ENCODE measurements at places on chromosomes 16 and 17. TPM values are rescaled to one million over a fixed set of nuclear protein-coding genes. Genes with fewer than 3 reads are reported as not detected.

The EPX gene
- not detected for total RNA-seq

The EFCAB5 gene
- 1.9 TPM for total RNA-seq

The SRCIN1 gene
- total RNA-seq = not detected

The KRTAP2-3 gene
- total RNA-seq = not detected

The C16orf74 gene
- total RNA-seq = not detected

The DNASE1L2 gene
- 2.3 TPM for total RNA-seq

The EPN3 gene
- not detected for total RNA-seq

The CRYM gene
- total RNA-seq = not detected

The NUDT7 gene
- 14.6 TPM for total RNA-seq

The TPPP3 gene
- total RNA-seq = 12.6 TPM

The KRTAP2-2 gene
- total RNA-seq = not detected

The SOX8 gene
- total RNA-seq = 10.1 TPM

The TMED6 gene
- 1.5 TPM for total RNA-seq

The UBTF gene
- 48.2 TPM for total RNA-seq

The TMEM95 gene
- not detected for total RNA-seq

The YPEL2 gene
- total RNA-seq = 79.9 TPM

The PRM3 gene
- total RNA-seq = not detected

GRCh38 chr17:17115620-17116019 lies 73.4 kb downstream of the MPRIP start:
- DNase-seq = no peak

DNA sequence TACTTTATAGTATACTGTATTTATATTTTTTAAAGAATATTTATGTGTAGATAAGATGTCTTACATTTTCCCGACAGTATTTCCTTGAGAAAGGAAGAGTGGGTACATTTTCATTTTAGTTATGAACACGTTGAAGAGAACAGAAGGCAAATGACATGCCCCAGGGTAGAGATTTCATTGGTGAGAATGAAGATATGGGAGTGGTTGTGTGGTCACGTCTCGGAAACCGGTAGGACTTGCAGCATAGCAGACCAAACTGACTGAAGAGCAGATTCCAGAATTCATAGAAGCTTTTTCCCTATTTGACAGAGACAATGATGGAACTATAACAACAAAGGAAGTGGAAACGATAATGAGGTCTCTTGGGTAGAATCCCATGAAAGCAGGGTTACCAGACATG lies 71.7 kb downstream of the KCNJ2 start:
- no peak for DNase-seq

GRCh38 chr16:86701286-86701975 lies 123.1 kb downstream of the FOXL1 start:
- no peak for DNase-seq

GRCh38 chr17:9239246-9239792 lies 218.0 kb downstream of the NTN1 start:
- no peak for DNase-seq

GRCh38 chr17:44004761-44005526 lies 522 bp downstream of the NAGS start:
- DNase-seq = no peak

DNA sequence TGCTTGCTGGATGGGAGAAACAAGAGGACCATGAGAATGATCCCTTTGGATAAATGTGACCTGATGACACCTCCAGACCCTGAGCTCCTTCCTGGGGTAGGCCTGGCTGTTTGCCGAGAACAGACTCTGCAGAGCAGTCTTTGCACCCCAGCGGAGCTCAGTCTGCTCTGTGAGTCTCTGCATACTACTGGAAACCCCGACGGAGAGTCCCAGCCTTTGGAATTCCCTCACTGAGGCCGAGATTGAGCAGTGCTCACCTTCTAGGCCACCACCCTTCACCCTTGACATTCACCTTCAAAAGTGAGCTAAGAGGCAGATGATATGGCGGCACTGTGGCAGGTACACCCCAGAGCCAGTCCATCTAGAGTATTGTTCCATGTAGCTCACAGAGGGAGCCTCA lies 172.2 kb upstream of the CDH13 start:
- DNase-seq = no peak

- DNase-seq = peak; percentile 94
These were observed 772 bp downstream of the CHD3 start for GRCh38 chr17:7889166-7889955.

DNA sequence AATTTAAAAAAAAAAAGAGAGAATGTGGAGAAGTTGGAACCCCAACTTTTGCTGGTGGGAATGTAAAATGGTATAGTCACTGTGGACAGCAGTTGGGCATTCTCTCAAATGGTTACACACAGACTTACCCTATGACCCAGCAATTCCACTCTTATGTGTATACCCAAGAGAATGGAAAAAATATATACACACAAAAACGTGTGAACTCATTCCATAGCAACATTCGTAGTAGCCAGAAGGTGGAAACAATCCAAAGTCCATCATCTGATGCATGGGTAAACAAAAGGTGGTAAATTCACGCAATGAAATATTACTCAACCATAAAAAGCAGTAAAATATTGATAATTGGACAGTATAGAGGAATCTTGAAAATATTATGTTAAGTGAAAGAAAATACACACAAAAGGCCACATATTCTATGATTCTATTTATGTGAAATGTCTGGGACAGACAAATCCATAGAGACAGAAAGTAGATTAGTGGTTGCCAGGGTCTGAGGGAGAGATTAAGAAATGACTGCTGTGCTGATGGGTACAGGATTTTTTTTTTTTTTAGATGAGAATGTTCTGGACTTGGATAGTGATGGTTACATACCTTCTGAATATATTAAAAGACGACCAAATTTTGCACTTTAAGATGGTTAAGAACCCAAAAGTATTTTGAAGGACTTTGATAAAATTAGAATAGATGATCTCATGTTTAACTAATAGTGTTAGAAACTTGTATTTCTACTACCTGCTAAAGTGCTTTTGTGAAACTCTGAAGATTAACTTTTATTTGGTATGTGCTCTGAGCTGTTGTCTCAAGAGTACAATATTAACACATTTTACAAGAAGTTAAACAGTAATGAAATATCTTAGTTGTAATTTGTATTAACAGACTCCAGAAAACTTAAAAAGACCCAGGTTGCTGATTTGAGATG lies 60.9 kb downstream of the MRTFB start:
- no peak for DNase-seq

DNA sequence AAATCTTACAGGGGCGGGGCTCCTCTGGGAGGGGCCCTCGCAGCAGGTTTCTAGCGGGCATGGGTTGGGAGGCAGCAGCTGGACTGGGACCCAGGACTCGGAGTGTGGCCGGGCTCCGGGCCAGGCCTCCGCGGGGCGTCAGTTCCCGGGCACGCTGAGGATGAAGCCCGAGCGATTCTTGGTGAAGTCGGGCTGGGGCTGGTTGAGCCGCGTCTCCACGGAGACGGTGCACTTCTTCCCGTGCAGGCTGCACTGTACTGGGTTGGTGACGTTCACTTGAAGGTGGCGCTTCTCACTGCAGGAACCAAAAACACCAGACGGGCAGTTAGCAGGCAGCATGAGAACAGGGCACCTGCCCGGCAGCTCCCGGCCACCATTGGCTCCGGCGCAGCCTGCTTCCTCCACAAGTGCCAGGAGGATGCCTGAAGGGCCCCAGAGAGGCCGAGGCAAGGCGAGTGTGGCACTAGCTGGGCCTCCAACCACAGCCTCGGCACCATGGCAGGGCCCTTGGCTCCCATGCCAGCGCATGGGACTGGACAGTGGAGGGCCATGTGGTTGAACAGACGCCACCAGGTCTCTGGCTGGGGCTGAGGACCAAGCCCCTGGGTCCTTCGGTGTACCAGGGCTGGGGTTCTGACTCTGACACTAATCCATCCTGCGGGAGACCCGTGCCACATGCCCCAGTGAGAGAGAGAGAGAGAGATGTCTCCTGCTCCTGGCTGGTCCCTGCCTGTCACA lies 8.0 kb downstream of the CDK5R1 start:
- no peak for DNase-seq

DNA sequence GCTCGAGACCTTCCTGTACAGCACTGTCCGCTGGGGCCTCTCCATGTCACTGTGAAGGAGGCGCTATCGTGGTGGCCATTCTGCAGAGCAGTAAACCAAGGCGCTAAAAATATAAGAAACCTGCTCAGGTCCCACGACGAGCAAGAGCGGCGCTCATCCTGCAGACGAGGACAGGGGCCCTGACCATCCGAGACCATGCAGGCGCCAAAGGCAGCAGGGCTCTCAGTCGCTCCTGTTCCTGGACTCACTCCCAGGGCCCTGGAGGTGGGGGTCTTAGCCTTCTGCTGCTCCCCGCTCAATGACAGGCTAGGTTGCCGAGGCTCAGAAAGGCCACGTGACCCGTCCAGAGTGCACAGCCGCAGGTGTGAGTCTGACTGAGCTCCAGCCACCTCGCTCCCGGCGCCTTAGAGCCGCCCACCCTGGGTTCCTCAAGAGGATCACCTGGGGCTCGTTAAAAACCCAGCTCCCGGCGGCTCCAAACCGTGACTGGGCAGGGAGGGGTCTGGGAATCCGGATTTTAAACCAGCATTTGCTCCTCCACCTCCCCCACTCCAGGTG lies 509 bp upstream of the ATP2C2 start:
- no peak for DNase-seq

GRCh38 chr17:15929941-15930340 lies 15.0 kb upstream of the ADORA2B start:
- DNase-seq = no peak

DNA sequence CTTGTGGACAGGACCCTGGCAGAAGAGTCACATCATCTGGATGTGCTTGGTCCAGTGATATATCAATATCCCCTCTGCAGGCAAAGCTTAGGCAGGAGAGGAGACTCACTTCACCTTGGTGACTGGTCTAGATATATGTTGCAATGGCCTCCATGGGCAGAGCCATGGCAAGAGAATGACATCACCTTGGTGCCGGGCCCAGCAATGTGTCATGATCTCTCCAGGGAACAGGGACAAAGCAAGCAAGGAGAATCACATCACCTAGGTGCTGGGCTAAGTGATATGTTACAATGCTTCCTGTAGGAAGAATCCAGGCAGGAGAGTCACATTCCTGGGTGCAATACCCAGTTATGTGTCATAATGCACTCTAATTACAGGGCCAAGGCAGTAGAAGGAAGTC lies 2106.2 kb downstream of the TP53TG3F start:
- DNase-seq = no peak

DNA sequence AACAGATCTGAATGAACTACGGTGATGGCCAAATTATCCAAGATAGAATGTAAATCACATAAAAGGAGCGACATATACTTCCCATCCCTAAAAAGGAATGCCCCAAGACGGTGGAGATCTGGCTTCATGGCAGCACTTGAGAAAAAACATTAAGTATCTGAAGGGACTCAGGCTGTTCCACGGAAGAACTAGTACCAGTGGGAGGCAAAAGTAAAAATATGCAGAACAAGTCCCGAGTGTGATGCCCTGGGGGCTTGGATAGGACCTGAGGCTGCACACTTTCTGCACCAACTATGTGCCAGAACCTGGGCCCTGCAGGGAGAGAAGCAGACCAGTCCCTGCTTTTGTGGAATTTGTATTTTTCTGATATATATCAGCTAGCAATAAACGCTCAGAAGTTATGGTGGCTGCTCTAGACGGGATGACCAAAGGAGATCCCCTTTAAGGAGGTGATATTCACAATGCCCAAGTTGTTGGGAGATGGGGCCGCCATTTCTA lies 539 bp upstream of the CKLF start:
- DNase-seq = no peak

- DNase-seq = no peak
These were observed 26.4 kb downstream of the DHX38 start for GRCh38 chr16:72120026-72120425.

- DNase-seq = no peak
These were observed 24.4 kb upstream of the ERCC4 start for GRCh38 chr16:13895516-13895915.

DNA sequence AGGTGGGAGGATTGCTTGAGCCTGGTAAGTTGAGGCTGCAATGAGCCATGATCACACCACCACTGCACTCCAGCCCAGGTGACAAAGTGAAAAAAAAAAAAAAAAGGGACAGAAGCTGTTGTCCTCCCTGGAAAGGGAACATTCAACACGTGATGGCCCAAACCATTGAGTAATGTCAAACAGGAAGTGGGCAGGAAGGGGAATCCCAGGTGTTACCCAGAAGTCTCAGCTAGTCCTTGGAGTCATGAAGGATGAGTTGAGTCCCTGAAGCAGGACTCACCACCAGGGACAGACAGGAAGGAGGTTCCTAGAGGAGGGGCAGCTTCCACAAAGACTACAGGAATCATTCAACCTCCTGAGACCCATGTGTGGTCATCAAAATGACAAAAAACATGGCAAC lies 19.8 kb upstream of the CMIP start:
- DNase-seq = no peak

- no peak for DNase-seq
These were observed 25.9 kb downstream of the GRIN2C start for GRCh38 chr17:74833501-74834377.

DNA sequence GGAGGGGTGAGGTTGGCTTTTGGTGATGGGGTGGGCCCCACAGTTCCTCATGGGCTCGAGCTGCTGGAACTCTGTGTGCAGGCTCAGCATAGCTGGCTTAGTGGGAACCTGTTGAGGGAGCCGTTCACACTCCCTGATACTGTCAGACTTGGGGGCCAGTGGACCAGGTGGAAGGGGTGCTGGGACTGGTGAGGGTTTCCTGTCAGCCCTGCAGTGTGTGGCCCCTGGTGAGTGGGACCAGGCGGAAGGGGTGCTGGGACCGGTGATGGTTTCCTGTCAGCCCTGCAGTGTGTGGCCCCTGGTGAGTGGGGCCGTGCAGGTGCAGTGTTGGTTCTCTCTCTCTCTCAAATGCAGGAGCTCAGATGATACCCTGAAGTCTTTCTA lies 45.1 kb upstream of the ZNF750 start:
- DNase-seq = no peak

DNA sequence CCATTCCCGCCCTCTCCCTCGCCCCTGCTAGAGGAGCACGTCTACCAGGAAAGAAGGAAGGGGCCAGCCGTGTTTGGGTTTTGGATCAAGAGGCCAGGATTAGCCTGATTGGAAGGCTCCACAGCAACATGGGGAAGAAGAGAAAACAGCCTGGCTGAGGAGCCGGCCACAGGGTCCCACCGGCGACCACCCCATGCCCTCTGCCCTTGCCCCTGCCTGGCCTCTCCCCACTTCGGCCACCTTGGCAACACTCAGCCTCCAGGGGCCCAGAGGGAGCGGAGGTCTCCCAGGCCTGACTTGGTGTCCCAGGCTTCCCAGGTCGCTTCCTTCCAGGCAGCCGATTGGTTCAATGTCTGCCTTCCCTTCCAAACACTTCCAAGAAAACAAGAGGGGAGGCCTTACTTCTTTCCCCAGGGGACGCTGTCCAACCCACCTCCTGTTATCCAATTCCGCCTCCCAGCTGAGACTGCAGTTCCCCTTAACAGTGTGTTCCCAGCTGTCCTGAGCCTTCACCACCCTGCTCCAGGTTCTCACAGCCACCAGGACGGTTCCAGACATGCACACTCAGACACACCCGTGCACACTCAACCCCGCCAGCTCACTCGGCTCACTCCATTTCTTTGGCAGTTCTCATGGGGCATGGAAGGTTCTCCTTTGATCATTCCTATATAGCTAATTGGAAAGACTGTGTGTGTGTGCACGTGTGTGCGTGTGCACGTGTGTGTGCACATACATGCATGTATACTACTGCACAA lies 65.4 kb downstream of the RBFOX3 start:
- DNase-seq = no peak

DNA sequence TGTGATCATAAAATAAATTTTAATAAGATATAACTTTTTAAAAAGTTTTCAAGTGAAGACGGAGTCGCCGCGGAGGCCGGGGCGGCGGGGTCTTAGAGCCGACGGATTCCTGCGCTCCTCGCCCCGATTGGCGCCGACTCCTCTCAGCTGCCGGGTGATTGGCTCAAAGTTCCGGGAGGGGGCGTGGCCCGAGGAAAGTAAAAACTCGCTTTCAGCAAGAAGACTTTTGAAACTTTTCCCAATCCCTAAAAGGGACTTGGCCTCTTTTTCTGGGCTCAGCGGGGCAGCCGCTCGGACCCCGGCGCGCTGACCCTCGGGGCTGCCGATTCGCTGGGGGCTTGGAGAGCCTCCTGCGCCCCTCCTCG lies at the start of gene FOXC2:
Gene FOXC2 (plus strand): TSS at position 229 of the 365 bp plus-strand sequence. CDS start 507 bp downstream, outside the sequence.
- DNase-seq = peak; percentile 85

All from thoracic aorta (tissue), 2 donors.